ENCODE measurements at places on chromosomes 1 and 21.

DNA sequence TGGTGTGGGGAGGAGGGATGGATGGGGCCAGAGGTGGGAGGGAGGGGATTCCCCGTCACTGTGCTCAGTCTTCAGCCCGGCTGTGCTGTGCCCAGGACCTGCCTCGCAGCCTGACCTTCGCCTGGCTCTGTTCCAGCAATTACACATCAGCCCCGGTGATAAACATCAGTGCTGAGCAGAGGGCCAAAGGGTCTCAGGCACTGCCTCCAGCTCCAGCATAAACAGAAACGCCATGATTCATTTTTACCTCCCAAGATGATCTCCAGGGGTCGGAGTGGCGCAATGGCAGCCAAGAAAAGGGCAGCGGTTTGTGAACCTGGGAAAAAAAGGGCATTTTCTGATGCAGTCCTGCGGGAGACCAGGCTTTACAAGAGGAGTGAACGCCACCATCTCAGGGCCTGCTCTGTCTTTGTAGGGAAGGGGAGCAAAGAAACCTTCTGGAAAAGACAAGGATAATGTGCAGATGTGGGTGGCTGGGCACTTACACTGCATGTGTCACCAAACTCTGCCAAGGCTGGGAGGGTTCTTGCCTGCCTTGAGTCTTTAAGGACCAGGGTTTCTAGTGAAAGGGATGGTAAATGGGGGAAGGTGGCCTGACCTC is 28.1 kb downstream of the SHISA4 start:
- no peak for DNase-seq

- DNase-seq = no peak
Measured at GRCh38 chr1:36782785-36783184, 251.5 kb downstream of the GRIK3 start.

DNA sequence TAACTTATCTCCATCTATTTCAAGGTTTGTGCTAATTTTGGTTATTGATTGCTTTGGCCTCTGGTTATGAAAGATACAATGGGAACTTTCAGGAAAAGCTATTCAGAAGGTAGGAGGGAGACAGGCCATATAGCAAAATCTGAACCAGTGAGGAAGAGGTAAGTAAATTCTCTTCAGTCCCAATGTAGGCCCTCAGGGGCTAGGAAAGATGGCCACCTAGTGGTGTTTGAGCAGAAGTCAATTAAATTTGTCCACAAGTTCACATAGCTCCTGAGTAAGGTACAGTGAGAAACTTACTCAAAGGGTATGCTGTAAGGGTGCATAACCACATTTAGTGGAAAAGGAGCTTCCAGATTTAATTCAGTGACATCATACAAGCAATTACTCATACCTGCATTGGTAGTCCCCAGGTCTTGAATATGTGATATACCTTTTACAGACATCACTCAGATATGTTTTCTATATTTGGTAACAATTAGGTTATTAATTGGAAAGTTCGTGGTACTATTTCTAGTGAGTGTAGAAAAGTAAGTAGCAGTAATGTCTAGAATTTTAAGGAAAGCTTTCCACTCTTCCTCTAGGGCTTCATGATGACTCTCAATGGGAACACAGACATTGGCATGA is 21.4 kb upstream of the FMO1 start:
- DNase-seq = no peak

- no peak for DNase-seq
Measured at GRCh38 chr1:160544647-160545046, 21.6 kb upstream of the SLAMF6 start.

DNA sequence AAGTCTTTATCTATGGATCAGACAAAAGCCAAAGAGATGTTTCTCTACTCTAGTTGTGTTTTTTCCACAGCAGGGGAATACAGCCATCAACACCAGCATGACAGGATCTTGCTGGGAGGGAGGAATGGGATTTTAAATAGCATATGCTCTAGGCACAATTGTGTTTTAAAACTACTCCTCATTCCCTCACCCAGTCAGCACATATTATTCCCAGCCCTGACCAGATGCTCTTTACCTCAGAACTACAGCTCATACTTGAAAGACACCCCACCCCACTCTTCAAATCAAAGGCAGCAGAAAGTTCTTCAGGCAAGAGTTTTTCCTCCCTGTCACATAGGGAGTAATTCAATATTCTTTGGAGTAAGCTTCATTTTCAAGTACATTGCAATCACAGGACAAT is 46.2 kb upstream of the TBX15 start:
- no peak for DNase-seq

DNA sequence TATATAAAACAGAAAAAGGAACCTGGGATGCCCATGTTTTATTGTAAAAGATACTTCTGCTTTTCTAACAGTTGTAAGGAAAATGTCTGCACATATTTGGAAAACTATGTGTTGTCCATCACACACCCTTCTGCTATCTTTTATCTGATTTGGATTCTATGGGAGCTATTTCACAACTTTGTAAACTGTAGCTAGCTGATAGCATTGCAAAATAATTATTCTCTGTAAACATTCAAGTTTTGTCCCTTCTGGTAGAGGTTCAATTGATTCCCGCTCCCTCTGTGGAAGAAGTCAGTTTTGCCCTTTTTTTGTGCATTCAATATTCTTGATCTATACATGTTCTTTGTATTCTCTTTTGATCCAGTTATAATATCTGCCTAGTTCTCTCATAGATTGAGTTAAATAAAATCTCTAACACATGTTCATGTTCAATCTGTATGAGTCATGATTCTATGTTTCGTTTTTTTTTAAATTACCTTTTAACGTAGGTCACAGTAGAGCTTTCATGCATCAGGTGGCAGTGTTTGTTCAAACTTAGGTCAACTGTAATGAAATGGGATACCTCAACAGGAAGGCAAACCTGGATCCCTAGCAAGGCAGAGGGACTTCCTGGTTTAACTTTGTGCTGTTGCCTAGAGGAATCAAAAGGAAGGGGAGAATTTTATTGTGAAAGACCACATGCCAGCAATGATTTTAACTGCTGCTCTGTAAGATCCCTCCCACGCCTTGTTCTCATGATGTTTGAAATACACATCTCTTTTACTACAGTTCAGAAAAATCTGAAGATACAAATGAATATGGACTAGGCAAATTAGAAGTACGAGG is 26.0 kb upstream of the BCL9 start:
- no peak for DNase-seq
